Neural crest cell (in vitro differentiated cells): ENCODE measurements at places on chromosomes 2 and 18. TPM values are rescaled to one million over a fixed set of nuclear protein-coding genes. Genes with fewer than 3 reads are reported as not detected.

Gene MAL
- total RNA-seq = 0.48 and 0.65 TPM in 2 replicates

DNA sequence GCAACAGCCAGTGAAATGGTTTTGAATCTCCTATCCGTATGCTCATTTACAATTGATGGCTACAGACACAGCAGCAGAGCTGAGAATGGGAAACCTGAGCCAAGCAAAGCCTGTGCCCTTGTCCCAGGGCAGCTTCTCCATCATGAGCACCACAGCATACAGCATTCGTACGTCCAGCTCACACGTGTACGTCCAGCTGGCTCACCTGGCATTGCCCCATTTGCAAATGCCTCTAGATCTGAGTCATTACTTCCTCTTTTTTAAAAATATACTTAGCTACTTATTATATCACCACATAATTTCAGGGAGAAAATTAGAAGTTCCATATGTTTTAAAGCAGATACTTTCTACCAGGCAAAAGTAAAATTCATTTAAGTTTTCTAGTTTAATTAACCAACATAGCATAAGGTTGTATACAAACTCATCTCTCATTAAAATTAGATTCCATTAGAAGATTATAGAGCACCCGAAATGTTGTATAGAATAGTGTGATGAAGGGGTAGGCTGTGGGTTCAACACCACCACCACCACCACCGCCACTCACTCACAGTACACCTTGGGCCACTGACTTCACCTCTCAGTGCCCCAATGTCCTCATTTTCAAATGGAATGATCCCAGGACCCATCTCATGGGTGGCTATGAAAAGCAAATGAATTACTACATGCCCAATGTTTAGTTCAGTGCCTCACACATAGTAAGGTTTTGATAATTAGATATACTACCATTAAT is 31.4 kb upstream of the TMEM177 start:
- no peak overlapping the region for H3K27ac ChIP-seq
- H3K36me3 ChIP-seq = no peaks in the 10 kb centered on the region
- DNase-seq = no peak
- no peaks in the 10 kb centered on the region for H3K4me1 ChIP-seq
- H3K27me3 ChIP-seq = peaks cover 5% of the 10 kb centered on the region

DNA sequence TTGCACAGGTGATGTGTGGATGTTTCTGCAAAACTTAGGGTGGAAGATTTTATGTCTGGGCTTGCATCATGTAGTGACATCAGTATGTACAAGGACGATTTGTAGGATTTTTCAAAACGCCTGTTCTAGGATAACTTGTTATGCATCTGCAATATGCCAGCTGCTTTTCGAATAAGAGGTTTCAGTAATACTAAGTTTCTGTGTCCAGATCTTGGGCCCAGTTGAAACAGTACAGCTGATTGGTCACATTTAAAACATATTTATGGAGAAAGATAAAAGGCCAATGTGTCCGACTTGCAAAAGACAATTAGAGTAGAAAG is 1.2 kb downstream of the PTPN4 start:
- H3K27me3 ChIP-seq = peaks cover 3% of the 10 kb centered on the region
- peaks cover 2% of the 10 kb centered on the region for H3K36me3 ChIP-seq
- peak overlapping the region; percentile 9 for H3K27ac ChIP-seq
- no peak for DNase-seq
- H3K4me1 ChIP-seq = peaks cover 54% of the 10 kb centered on the region

GRCh38 chr2:67561457-67561965 is 164.4 kb downstream of the ETAA1 start:
- H3K27ac ChIP-seq = no peak overlapping the region
- peak; percentile 1 for DNase-seq
- H3K4me3 ChIP-seq = no peak overlapping the region
- H3K4me1 ChIP-seq = peaks cover 7% of the 10 kb centered on the region
- H3K36me3 ChIP-seq = no peaks in the 10 kb centered on the region

GRCh38 chr2:129118296-129118695 is 799.6 kb upstream of the HS6ST1 start:
- no peak for DNase-seq
- no peak overlapping the region for H3K27ac ChIP-seq
- peaks cover 5% of the 10 kb centered on the region for H3K4me1 ChIP-seq
- no peak overlapping the region for H3K4me3 ChIP-seq
- H3K36me3 ChIP-seq = no peaks in the 10 kb centered on the region
- H3K27me3 ChIP-seq = no peaks in the 10 kb centered on the region
